ENCODE measurements at places on chromosomes 1 and 21. TPM values are rescaled to one million over a fixed set of nuclear protein-coding genes. Genes with fewer than 3 reads are reported as not detected.

- H3K27me3 ChIP-seq: no peaks in the 10 kb centered on the region
- no peak overlapping the region for H3K27ac ChIP-seq
- no peaks in the 10 kb centered on the region for H3K36me3 ChIP-seq
- H3K4me1 ChIP-seq: no peaks in the 10 kb centered on the region
- DNase-seq: no peak
Measured at GRCh38 chr1:160726114-160726497, 12.9 kb upstream of the SLAMF7 start.

DNA sequence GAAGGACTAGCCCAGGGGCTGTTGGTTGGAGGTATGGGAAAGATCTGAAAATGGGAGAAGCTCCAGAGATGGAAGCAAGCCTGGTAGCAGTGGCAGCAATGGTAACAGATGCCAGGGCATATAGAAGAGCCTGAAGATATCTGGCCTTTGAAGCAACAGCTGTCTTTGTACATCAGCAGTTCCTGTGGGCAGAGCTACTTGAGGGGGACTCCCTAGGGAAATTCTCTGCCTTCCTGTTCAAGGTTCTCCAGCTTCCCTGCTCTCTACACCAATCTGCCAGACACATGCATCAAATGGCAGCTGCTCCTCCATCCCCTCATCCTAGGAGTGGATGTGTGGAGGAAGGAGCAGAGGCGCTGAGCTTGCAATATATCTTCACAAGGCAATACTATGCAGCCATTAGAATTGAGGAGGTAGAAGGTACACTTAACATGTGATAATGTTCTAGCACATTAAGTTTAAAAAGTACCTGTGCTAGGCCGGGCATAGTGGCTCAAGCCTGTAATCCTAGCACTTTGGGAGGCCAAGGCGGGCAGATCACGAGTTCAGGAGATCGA, 2.2 kb downstream of the TMEM35B start:
- H3K4me3 ChIP-seq: no peak overlapping the region
- no peaks in the 10 kb centered on the region for H3K27me3 ChIP-seq
- DNase-seq: no peak
- H3K27ac ChIP-seq: no peak overlapping the region

DNA sequence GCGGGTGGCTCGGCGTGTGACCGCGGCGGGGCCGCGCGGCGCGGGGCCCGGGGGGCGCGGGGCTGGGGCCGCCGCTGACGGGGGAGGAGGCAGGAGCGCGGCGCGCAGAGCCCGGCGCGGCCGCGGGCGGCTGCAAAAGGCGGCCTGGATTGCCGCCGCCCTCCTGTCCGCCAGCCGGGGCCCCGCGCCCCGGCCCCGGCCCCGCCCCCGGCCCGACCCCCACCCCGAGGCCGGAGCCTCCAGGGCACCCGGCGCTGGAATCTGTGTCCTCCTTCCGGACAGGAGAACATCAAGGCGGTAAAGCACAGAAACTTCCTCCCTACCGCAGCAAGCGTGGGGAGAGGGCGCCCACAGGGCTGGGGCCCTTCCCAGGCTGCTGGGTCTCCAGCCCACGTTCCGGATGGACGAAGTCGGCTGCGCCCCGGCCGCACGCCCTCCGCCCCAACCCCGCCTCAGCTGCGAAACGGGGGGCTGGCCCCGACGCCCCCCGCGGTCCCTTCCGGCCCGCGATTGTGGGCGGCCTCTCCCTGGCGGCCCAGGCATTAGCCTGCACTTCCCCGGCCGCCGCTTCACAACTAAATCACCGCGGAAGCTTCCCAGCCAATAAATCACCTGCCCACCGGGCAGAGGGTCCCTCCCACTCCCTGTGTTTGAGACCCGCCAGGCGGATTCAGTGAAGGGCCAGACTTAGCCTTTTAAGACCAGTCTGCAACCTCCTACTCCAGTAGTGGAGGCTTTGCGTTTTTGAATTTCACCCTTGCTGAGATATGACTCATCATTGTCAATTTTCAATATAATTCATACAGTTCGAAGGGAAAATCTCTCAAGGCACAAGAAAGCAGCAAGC, 106.0 kb downstream of the SLC45A1 start:
- H3K36me3 ChIP-seq: no peaks in the 10 kb centered on the region
- peaks cover 59% of the 10 kb centered on the region for H3K4me1 ChIP-seq
- H3K27ac ChIP-seq: peak overlapping the region; percentile 98
- H3K4me3 ChIP-seq: peak overlapping the region; percentile 87
- DNase-seq: peak; percentile 64

- H3K27ac ChIP-seq: peak within 1 kb of the TSS; percentile 99
- peaks cover 17% of the 10 kb centered on the region for H3K4me1 ChIP-seq
- peak; percentile 88 for DNase-seq
- peak within 1 kb of the TSS; percentile 90 for H3K4me3 ChIP-seq
- H3K36me3 ChIP-seq: peaks cover 33% of the 10 kb centered on the region
Measured at GRCh38 chr1:23369335-23370013, at the start of gene ZNF436. TSS of gene ZNF436 (minus strand) at chr1:23369836. CDS start at chr1:23368005, 1,831 bp downstream.

DNA sequence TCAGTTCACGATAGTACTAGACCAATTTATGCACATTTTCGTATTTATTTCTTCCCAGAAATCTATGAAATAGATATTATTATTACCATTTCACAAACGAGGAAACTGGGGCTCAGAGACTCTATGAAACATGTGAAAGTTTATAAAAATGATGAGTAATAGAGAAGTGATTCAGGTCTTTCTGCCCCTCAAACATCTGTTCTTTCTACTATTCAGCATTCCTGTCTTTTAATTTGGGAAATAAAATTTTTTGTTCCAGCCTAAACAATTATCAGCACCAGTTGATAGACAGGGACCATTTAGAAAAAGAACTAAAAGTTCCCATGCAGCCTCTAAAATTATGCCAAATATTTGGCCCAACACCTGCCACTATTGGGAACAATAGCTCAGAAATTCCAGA, 585.1 kb downstream of the PTPRC start:
- H3K4me1 ChIP-seq: no peaks in the 10 kb centered on the region
- no peak overlapping the region for H3K4me3 ChIP-seq
- no peaks in the 10 kb centered on the region for H3K36me3 ChIP-seq
- no peak for DNase-seq
- no peaks in the 10 kb centered on the region for H3K27me3 ChIP-seq

DNA sequence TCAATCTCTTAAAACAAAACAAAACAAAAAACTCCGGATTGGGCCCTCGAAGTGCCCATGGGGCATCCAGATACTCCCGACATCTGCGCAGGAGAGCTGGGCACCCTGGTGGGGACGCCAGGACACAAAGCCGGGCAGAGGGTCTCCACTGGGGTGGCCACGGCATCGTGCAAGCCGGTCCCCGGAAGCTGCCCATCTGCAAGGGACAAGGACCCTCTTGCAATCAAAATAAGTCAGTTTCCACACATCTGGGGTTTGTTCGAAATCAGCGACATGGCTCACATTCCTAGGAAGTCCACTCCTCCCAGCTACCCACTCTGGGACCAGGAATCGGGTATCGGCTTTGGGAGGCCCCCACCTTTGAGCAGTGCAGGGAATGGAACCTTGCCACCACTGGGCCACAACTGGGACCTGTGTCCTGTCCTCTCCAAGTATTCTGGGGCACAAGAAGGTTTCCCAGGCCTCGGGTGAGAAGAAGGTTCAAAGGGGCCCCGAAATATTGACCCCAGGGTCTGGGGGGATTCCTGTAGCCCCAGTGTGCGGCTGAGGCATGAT, 4.6 kb upstream of the PRDM16 start:
- no peak overlapping the region for H3K27ac ChIP-seq
- H3K4me3 ChIP-seq: no peak overlapping the region
- H3K4me1 ChIP-seq: peaks cover 24% of the 10 kb centered on the region
- DNase-seq: no peak

- H3K27me3 ChIP-seq: no peaks in the 10 kb centered on the region
- no peak for DNase-seq
- H3K4me1 ChIP-seq: no peaks in the 10 kb centered on the region
- H3K36me3 ChIP-seq: no peaks in the 10 kb centered on the region
Measured at GRCh38 chr1:206797534-206798383, 25.5 kb upstream of the IL10 start.

- no peak overlapping the region for H3K27ac ChIP-seq
- no peaks in the 10 kb centered on the region for H3K4me1 ChIP-seq
- no peaks in the 10 kb centered on the region for H3K36me3 ChIP-seq
- H3K27me3 ChIP-seq: no peaks in the 10 kb centered on the region
- H3K4me3 ChIP-seq: no peak overlapping the region
Measured at GRCh38 chr1:5464366-5464765, 527.9 kb downstream of the NPHP4 start.

GRCh38 chr1:92619466-92620189, 132.9 kb upstream of the GFI1 start:
- no peak overlapping the region for H3K27ac ChIP-seq
- H3K36me3 ChIP-seq: peaks cover 55% of the 10 kb centered on the region
- no peak for DNase-seq
- no peaks in the 10 kb centered on the region for H3K4me1 ChIP-seq

GRCh38 chr1:151681923-151682322, 34.7 kb downstream of the CELF3 start:
- H3K27me3 ChIP-seq: no peaks in the 10 kb centered on the region
- H3K4me3 ChIP-seq: no peak overlapping the region
- H3K4me1 ChIP-seq: peaks cover 11% of the 10 kb centered on the region

- no peaks in the 10 kb centered on the region for H3K4me1 ChIP-seq
- H3K36me3 ChIP-seq: no peaks in the 10 kb centered on the region
- no peak overlapping the region for H3K4me3 ChIP-seq
- H3K27ac ChIP-seq: no peak overlapping the region
- DNase-seq: no peak
Measured at GRCh38 chr1:176515310-176515709, 52.3 kb downstream of the PAPPA2 start.

DNA sequence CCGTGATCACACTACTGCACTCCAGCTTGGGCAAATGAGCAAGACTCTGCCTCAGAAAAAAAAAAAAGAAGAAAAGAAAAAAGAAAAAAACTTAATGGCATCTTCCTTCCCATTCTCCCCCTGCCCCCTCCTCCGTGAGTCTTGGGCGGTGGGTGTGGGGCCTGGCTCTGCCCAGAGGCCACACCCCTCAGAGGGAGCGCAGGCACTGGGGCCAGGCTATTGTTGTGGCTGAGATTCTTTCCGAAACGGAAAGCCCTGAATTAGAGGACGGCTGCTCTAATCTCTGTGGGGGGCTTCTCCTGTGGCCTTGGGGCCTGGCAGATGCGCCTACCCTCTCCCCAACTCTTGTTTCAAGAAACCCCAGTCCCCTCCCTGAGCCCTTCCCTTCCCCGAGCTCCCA, 4.1 kb upstream of the FAM110D start:
- DNase-seq: no peak
- no peaks in the 10 kb centered on the region for H3K27me3 ChIP-seq
- no peaks in the 10 kb centered on the region for H3K36me3 ChIP-seq
- H3K27ac ChIP-seq: peak overlapping the region; percentile 96

DNA sequence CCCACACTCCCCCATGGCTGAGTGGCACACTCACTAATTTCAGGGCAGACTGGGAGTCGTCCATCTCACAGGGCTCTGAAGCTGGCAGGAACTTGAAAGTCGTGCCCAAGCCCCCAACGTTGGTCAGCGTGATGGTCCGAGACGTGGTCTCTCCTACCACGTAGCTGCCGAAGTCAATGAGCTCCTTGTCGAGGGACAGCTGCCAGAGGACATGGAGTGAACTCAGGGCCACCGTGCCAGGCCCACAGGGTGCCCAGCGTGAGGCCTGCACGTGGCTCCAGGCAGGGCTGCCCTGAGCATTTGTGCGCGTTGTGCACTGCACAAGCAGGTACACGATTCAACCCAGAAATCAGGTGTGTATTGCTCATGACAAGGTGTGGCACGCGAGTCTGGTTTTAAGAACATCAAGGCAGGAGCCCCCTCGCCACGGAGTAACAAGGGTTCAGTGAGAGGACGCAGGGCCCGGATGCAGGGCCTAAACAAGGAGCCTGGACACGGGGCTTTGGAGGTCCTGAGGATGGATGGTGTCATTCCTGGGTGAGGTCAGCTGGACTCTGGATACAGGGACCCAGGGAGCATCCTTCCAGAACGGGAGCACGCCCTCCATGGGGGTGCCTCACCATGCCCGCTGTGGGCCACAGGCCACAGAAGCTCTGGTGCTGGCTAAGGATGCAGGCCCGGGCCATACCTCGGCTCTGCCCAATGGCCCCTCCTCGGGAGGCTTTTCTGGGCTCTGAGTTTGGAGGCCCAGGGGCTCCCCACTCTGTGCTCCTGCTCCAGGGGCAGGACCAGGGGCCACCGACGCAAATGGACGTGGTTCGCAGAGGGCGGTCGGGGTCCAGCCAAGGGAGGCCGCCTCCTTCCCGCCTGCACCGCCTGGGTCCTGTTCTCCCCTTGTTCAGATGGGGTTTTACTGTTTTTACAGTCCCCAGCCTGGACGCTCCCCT, 37.8 kb upstream of the TMEM52 start:
- H3K27me3 ChIP-seq: peaks cover 3% of the 10 kb centered on the region
- no peak for DNase-seq
- no peak overlapping the region for H3K27ac ChIP-seq
- no peaks in the 10 kb centered on the region for H3K36me3 ChIP-seq
- H3K4me3 ChIP-seq: no peak overlapping the region

GRCh38 chr21:42478504-42478903, 17.5 kb downstream of the RSPH1 start:
- H3K27me3 ChIP-seq: no peaks in the 10 kb centered on the region
- DNase-seq: no peak
- H3K27ac ChIP-seq: no peak overlapping the region
- no peaks in the 10 kb centered on the region for H3K4me1 ChIP-seq
- H3K36me3 ChIP-seq: no peaks in the 10 kb centered on the region

Gene NPHS2
- polyA plus RNA-seq: not detected

Gene AK4
- 16.0 TPM for polyA plus RNA-seq

Gene RPS6KC1
- polyA plus RNA-seq: 10.1 TPM

Gene DNASE2B
- not detected for polyA plus RNA-seq

Gene CLCC1
- 7.9 TPM for polyA plus RNA-seq

Data from heart left ventricle (tissue), 16 donors.